ENCODE measurements at places on chromosomes 2 and 18.

GRCh38 chr2:144248350-144249034, 271.4 kb downstream of the ZEB2 start:
- no peak for DNase-seq

GRCh38 chr2:78417355-78417754, 608.1 kb upstream of the REG3G start:
- DNase-seq: no peak

GRCh38 chr18:73660931-73661856, 486.4 kb downstream of the FBXO15 start:
- DNase-seq: no peak

DNA sequence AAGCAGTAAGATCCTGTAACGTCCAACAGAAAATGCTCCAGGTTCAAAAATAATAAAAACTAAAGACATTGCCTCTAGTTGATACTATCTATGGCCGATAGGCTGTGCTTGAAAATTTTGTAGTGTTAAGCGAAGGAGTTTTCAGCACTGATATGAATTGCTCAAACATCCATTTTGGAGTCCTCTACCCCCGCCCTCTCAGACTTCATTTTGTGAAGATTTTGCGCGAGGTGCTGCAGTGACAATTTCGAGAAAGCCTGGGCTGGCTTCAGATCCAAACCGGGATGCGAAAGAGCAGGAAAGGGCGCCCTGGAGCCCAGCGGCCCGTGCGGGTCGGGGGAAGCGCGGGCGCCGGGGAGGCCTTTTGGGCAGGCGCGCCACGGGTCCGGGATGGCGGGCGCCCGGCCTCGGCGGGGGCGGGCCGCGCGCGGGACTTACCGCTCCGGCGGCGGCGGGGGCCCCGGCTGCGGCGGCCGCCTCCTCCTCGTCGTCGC, 1.8 kb downstream of the SP3 start:
- peak; percentile 32 for DNase-seq

DNA sequence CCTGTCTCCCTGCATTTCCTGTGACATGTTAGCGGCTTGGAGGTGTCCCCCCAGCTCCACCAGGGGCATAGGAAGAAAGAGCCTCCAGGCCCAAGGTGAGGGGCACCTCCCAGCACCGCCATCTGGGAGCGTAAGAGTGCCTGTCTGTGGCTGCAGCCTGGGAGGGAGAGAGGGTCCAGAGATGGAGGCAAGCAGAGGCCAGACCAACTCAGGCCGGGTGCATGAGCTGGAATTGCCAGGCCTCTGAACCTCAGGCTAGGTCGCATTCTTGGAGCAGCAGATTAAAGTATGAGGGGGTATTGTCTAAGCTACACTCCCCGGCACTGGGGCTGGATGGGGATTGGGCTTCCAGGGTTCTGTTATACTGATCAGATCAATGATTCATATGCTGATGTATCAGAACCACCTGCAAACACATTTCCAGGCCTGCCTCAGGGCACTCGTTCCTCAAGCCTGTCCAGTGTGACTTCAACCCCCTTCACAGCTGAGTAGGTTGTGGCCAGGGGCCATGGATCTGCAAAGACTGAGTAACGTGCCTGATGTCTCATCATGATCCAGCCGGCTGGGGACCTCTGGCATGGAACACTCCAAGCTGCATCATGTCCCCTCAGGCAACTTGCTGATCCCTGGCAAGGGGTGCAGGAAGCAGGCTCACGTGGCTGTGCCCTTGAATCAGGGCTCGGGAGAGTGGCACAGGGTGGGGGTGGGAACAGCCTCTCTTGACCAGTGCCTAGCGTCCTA, 73.2 kb downstream of the HS1BP3 start:
- no peak for DNase-seq

GRCh38 chr2:182852090-182852489, 14.3 kb downstream of the FRZB start:
- no peak for DNase-seq

DNA sequence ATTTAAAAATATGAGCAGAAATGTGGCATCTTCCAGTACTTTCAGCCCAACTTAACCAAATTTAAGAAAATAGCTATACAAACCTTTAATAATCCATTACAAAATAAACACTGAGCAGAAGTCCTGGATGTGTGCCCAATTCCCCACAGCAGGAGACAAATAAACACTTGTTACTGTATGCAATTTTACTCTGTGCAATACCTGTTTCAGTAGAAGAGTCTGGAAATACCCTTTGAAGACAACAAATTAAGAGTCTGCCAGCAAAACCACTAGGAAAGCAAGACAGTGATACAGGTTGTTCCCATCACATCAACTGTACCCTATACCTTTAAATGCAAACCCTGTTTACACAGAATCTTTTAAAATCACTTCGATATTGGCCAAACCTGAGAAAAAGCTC, 41.4 kb upstream of the RNU4ATAC start:
- no peak for DNase-seq

DNA sequence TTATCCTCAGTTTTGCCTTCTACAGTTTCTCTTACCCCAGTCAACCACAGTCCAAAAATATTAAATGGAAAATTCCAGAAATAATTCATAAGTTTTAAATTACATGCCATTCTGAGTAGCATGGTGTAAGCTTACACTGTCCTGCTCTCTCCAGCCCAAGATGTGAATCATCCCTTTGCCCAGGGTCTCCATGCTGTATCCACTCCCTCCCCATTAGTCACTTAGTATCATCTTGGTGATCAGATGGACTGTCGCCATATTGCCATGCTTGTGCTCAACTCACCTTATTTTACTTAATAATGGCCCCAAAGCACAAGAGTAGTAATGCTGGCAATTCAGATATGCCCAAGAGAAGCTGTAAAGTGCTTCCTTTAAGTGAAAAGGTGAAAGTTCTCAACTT, 18.5 kb upstream of the CCNT2 start:
- DNase-seq: no peak

DNA sequence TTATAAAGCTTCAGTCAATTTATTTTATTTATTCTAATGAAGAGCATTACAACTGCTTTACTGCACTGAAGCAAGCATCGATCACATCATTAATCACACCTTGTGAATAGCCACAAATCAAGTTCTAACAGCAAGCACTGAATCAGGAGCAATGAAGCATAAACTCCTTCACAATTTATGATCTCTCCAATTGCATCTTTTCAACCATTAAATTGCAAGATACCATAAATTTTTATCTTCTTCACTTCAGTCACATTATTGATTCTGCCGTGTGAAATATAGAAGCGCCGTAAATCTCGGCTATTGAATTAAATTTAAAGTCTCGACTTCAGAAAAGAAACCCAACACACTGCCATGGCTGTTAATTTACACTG, 298.7 kb downstream of the CDCA7 start:
- DNase-seq: no peak

GRCh38 chr2:231887756-231888155, 38.4 kb downstream of the NPPC start:
- no peak for DNase-seq

DNA sequence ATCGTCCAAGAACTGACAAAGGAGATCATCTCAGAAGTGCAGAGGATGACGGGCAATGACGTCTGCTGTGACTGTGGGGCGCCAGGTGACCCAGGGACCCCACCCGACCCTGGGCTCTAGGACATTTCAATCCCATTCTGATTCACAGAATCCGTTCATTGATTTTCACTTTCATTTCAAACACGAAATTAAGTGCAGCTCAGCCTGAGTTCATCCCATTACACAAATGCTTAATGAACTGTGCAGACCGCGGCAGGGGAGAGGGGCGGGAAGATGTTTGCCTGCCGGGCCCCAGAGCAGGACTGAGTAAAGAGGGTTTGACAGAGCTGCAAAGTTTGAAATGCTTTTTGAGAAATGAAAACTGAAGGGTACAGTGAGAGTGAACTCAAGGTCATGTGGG, 67.1 kb downstream of the ITGB1BP1 start:
- DNase-seq: no peak

- no peak for DNase-seq
Observed at GRCh38 chr2:105404736-105405135, 5.9 kb upstream of the FHL2 start.

DNA sequence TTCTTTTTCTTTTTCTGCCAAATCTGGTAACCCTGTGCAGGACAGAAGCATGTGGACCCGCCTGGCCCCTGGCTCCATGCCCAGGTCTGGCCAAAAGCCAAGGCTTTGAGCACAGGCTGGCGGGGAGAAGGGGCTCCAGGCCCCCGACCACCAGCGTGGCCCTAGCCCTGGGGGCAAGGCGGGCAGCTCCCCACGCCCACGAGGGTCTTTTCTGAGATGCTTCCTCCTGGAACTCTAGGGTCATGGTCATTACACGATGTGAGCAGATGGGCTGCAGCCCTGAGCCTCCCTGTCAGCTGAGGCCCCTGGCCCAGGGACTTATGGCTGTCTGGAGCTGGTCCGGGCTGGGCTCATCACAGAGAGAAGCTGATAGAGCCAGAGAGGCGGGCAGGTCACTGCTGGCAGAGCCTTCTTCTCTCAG, 5.7 kb upstream of the OTOS start:
- DNase-seq: no peak

- DNase-seq: no peak
Observed at GRCh38 chr18:71012789-71013188, 723.9 kb downstream of the SOCS6 start.
